ENCODE measurements at places on chromosomes 12 and 14.
A peak's percentile ranks its signal among the peaks of the same experiment; 100 is the strongest.

GRCh38 chr12:132698341-132698740 lies 11.0 kb downstream of the PXMP2 start:
- DNase-seq, result no peak

DNA sequence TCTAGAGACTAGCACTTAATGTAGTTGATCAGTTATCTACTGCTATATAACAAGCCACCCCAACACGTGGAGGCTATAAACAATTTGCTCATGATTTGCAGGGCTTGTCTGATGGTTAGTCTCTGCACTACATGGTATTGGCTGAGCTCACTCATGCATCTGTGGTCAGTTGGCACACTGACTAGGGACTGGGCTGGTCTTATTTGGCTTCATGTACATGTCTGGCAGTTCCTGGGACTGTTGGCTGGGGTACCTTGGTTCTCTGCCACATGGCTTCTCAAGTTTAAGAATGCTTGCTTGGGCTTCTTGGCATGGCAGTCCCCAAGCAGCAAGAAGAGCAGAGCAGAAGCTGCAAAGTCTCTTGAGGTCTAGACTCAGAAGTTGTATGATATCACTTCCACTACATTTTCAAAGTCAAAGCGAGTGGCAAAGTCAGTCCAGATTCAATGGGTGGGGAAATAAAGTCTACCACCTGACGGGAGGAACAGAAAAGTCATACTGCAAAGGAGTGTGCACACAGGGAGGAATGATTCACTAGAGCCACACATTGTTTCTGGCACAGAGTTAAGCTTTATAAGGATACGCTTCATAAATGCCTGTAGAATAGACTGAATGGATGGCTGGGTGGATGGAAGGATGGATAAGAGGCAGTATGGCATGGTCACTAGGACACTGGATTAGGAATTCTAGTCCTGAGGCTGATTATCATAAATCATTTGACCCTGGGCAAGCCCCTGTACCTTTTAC lies 44.8 kb upstream of the PTHLH start:
- no peak for DNase-seq

DNA sequence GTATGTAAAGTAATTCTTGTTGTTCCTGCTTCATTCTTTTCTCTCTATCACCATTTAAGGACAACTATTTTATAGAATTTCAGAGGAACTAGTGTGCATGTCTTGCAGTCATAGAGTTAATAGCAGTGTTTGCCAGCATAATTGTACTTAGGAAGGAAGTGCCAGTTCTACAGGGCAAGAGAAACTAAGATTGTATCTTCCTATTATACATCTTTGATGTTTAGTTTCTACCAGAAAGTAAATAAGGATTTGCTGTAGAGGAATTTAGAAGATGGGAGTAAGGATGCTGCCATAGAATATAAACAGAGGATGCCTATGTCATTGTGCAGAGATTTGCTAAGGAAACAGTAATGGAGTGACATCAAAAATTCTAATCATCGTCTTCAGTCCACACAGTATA lies 270.9 kb upstream of the NPAS3 start:
- DNase-seq, result no peak

- DNase-seq, result no peak
These were observed 174.4 kb upstream of the GZMB start for GRCh38 chr14:24808412-24808811.

- no peak for DNase-seq
These were observed 108.3 kb downstream of the KIF26A start for GRCh38 chr14:104246401-104247335.

DNA sequence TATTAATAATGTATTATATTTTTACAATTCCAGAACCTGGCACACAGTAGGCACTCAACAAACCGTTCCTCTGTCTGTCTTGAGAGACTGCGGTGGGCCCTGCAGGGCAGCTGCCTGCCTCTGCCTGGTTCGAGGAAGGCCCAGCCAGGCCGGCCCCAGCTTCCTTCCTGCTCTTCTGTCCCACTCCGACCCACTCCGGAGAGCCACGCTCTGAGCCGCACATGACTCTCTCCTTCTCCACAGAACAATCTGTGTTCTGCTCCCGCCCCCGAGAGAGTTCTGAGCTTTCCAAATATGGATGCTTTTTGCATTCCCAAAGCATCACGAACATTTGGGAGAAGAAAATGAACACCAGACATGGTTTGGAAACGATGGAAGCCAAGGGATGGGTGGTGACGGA lies 57.3 kb downstream of the TTC7B start:
- DNase-seq, result peak; percentile 41

DNA sequence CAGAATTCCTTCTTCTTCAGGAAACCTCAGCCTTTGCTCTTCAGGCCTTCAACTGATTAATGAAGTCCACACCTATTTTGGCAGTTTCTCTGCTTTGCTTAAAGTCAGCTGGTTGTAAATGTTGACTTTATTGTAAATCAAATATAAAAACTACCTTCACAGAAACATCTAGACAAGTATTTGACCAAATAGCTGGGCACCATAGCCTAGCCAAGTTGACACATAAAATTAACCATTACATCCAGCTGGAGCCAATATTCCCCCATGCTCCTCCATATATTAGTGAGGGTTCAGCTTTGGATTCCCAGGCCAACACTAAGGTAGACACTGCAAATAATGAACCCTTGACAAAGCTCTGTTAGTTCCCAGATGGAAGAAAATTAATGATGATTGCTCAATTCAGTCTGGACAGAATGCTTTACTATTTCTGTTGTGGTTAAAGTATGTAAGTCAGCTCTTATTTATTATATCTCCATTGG lies 125.5 kb downstream of the ZFP36L1 start:
- no peak for DNase-seq

GRCh38 chr14:63345826-63346225 lies 27.1 kb upstream of the GPHB5 start:
- no peak for DNase-seq

DNA sequence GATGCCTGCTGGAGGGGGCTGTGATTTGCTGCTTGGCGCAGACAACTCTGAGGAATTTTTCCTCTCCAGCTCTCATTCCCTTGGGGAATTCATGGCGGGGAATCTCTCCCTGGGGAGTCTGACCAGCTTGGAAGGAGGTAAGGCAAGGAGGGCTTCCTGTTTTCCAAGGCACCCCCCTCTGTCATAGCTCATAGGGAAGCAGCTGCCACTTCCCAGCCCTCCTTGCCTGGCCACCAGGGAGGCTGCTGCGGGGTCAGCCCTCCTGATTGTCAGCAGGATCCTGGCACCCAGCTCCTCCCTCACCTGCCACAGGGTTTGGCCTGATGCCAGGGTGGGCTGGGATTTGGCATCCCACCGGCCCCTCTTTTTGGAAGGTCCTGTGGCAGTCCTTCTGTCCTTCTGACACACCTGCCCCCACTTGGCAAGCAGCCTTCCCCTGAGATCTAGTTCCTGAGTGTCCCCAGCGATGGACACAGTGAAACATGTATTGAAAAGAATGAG lies 74.9 kb downstream of the TSPAN9 start:
- no peak for DNase-seq

- DNase-seq, result no peak
These were observed 126.6 kb downstream of the BCAT1 start for GRCh38 chr12:24822121-24822899.

GRCh38 chr12:76940671-76941445 lies 62.0 kb upstream of the CSRP2 start:
- no peak for DNase-seq

- DNase-seq, result no peak
These were observed at the start of gene PDZRN4 for GRCh38 chr12:41188058-41188840. Gene PDZRN4 (plus strand): TSS chr12:41188320.

DNA sequence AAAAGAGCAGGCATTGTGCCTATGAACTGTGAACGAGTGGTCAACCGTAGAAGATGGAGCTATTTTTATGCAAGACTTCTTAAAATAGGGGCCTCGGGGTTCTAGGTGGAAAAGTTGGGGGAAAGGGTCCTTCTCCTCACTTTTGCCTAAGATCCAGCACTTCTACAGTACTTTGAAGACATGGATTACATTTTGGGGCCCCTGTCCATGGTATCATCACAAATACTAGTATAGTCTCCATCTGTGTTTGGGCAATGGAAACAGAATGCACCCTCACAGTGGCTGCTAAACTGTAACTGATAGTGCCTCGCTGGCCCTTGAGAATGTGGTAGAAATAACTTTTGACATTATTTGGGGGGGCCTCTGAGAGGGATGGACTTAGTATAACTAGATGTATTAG lies 5.5 kb upstream of the CCDC184 start:
- DNase-seq, result no peak

- no peak for DNase-seq
These were observed 30.1 kb upstream of the DLK1 start for GRCh38 chr14:100696590-100696989.

DNA sequence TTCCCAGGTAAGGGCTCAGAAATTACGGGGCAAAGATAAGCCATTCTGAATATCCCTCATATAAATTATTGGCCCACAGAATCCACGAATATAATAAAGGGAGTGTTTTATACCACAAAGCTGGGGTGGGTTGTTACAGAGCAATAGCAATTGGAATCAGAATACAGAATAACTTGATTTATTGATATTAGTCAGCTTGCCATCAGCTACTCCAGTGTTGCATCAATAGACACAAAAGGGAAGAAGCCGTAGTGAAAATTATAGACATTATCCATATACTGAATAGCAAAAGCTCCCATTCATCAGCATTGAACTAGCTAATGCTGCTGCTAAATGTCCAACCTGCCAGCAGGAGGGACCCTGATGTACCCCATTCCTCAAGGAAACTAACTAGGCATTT lies 18.3 kb downstream of the MDGA2 start:
- DNase-seq, result no peak

DNA sequence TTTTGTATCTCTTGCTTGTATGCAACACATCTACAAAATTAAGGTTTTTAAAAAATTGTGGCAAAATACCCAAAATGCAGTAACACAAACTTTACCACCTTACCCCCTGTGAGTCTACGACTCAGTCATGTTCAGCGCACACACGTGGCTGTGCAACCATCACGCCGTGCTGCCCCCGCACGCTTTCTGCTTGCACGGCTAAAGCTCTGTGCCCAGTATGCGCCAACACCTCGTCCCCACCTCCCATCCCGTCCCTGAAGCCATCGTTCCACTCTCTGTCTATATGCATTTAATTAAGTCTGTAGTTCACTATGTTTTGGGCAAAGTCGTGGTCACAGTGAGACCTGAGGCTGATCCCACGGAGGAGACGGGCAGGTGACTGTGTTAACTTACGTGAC lies 36.4 kb downstream of the FZD10 start:
- no peak for DNase-seq

- DNase-seq, result peak; percentile 33
These were observed 113.3 kb upstream of the AMIGO2 start for GRCh38 chr12:47193066-47193465.

GRCh38 chr12:65156366-65156841 lies 13.0 kb upstream of the LEMD3 start:
- DNase-seq, result peak; percentile 18

- no peak for DNase-seq
These were observed 35.1 kb downstream of the PELI2 start for GRCh38 chr14:56153267-56153666.

GRCh38 chr14:89139404-89140247 lies 277.4 kb downstream of the FOXN3 start:
- DNase-seq, result no peak

DNA sequence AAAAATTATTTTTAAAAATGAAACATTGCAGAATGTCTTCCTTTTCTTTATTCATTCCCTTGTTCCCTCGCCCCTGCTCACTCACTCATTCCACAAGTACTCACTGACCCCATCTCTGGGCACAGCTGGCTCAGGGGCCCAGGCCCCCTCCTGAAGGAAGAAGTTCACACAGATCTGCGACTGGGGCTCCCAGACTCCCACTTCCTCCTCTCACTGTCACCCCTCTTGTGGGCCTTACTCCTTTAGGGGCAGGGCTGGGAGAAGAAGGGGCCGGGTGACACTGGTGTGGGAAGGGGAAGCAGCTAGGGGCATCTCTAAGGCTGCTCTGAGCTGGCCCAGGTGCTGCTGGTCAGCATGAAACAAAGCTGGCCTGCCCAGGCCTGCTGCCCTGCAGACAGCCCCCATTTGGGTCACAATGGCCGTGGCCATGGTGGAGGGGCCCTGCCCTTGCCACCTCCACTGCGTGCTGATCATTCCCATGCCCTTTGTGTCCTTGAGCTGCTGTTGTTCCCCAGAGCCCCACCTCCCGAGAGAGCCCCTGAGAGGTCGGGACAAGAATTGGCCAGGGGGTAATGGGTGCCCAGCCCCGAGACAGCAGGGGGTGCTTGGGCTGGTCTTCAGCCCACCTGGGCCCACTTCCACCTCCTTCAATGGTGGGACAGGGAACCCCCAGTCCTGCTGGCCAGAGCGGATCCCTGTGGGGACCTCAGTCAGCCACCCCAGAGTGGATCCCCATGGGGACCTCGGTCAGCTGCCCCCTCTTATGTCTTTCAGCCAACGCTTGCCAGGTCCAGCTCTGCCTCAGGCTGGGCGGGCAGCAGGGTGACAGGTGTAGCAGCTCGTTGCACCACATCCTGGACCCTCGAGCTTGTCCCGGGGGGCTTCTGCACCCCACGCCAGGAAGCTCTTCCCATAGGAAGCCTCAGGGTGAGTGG lies 212.4 kb upstream of the C14orf180 start:
- no peak for DNase-seq

DNA sequence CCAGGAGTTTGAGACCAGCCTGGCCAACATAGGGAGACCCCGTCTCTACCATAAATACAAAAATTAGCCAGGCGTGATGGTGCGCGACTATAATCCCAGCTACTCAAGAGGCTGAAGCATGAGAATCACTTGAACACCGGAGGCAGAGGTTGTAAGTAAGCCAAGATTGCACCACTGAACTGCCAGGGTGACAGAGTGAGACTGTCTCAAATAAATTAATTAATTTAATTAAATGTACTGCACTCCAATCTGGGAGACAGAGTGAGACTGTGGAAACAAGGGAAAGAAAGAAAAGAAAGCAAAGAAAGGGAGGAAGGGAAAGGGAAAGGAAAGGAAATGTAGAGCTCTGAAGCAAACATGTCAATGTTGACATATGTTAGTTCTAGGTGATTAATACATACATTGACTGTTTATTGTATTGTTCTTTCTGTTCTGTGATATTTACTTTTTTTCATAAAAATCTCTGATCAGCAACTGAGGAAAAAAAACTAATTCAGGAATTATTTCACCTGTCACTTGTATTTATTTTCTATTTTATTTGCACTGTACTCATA lies 99.6 kb downstream of the DENND5B start:
- DNase-seq, result no peak

DNA sequence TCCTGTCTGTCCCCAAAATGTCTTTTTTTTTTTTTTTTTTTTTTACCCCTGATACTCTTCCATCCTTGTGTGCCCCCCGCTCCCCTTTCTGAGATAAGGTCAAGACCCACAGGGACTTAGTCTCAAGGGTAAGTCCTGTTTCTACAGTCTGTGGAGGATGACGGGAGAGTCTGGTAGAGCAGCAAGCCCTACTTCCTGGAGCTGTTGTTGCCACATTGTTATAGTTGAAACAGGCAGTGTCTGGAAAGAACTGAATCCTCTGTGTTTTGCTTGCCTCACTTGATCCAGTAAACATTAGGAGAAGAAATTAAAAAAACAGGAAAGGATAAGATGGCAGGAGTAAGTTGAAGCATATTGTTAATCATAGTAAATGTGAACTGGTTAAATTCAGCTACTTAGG lies 45.5 kb downstream of the ZNF664 start:
- no peak for DNase-seq

- DNase-seq, result no peak
These were observed 23.5 kb upstream of the C12orf50 start for GRCh38 chr12:88052686-88053085.
